NCI-H2171 (cell line): ENCODE measurements at places on chromosomes 3 and 15.

GRCh38 chr3:53498806-53499641 lies 4.6 kb downstream of the CACNA1D start:
- no peak for DNase-seq

DNA sequence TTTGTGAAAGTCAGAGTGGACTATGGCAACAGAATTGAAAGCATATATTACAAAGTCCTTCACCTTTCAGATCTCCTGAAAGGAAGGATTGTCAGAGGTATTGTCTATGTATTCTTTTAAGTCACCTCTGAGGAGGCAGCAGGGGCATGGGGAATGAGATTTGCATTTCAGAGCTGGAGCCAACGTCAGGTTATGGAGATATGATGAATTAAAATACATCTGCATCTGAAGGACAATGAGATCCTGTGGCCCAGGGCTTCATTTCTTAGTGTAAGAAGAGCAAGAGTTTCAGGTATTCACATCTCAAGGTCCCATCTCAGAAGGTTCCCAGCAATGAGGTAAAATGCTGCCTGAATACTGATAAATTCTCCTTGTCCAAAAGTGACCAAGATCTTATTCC lies 695.8 kb downstream of the TUSC7 start:
- no peak for DNase-seq

DNA sequence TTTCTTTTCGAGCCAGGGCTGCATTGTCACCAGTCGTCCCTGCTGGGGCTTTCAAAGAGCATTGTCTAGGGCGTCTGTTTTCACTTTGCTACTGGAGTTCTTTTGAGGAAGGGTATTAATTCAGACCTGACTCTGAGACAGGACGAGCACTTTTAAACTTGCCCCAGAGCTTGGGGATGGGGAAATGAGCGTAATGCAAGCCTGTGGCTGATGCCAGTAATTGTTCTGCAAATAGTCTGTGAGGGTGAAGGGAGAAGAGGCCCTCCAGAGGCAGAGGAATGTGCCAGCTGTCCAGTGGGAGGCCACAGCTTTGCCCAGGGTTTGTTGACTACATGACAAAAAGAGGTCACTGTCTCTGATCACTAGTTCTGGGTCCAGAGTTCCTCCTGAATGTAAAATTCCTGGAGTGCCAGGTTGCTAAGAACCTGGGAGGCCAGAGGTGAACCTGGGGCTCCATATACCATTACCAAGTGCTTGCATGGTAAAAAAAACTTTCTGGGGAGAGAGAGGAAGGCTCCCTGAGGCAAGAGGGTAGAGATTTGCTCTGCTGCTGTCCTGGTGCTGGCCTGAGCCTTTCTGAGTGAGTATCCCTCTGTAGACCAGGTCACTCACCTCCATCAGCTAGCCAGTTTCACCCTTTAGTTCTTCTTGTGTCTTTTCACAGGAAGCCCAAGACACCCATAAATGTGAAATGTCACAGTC lies 14.8 kb downstream of the EEFSEC start:
- DNase-seq, result no peak

GRCh38 chr3:69647511-69648110 lies 91.7 kb upstream of the MITF start:
- DNase-seq, result no peak

DNA sequence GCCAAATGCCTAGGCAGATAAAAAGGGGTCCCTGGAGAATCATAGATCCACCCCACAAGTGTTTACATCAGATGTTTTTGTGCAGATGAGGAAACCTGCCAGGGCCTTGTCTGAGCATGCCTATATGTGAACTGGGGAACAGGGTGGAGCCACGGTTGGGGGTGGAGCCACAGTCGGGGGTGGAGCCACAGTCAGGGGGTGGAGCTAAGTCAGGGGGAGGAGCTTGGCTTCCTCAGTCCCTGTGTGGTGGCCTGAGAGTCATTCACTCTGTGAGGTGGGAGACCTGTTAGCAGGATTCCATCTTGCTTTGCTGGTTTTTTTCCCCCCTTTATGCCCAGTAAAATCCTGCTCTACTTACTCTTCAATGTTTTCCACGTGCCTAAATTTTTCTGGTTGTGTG lies 57.8 kb upstream of the TGFBR2 start:
- peak; percentile 3 for DNase-seq

GRCh38 chr15:62173215-62173614 lies 8.1 kb upstream of the C2CD4B start:
- no peak for DNase-seq
